Spleen (tissue), 13 donors: ENCODE measurements at places on chromosomes 11 and 22. TPM values are rescaled to one million over a fixed set of nuclear protein-coding genes. Genes with fewer than 3 reads are reported as not detected.

CEND1 gene
- total RNA-seq, result not detected

GRM5 gene
- total RNA-seq, result not detected

KCNA4 gene
- total RNA-seq, result not detected

- DNase-seq, result no peak
Measured at GRCh38 chr11:83717537-83717936, 431.4 kb upstream of the CCDC90B start.

DNA sequence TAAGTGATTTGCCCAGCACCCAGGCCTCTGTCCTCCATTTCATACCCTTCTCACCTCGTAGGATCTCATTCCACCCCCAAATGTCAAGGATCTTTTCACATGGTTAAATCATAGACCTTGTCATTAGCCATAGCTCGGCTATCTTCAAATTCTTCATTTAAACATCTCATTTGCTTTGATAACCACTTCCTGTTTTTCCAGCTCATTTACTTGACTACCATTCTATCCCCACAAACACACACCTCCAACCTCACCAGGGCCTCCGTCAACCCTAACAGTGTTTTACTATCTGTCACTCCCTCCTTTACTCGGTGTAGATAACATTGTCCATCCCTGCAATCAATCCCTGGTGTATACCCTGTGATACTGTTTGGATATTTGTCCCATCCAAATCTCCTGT lies 36.8 kb upstream of the LARGE1 start:
- no peak for DNase-seq
